Jurkat, Clone E6-1 (cell line): ENCODE measurements at places on chromosomes 12 and 14.

- no peak for DNase-seq
Measured at GRCh38 chr14:73500360-73500759, 9.6 kb downstream of the RIOX1 start.

GRCh38 chr12:131211340-131211938, 257.7 kb downstream of the ADGRD1 start:
- DNase-seq: no peak

DNA sequence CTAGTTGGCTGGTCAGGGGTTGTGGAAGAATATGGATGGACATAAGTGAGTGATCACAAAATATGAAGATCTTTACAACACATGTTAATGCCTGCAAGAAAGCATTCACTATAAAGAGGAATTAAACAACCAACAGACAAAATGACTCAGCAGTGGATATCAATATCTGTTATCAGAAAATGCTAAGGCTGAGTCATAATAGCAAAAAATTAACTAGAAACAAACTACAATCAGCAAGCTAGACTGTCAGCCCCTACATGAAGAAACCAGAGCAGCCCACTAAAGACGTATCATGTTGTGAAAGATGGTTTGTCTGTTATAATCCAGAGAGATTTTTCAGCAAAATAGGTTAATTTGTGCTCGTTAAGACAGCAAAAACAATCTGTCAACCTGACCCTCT, 472.9 kb downstream of the NELL2 start:
- no peak for DNase-seq

- no peak for DNase-seq
Measured at GRCh38 chr14:72808564-72808963, 85.3 kb downstream of the DPF3 start.

DNA sequence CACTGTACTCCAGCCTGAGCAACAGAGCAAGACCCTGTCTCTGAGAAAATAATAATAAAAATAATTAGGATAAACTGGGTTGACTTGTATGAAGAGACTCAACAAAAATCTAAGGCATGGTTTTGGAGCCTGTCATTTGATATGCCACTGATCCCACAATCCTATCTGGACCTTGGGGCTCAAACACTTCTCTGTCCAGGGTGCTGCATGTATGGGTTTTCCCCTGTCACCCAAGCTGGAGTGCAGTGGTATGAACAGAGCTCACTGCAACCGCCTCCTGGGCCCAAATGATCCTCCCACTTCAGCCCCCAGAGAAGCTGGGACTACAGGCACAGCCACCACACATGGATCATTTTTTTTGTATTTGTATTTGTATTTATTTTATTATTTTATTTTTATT, 5.3 kb upstream of the VSIG10 start:
- DNase-seq: no peak

GRCh38 chr12:75270157-75270556, 60.0 kb downstream of the CAPS2 start:
- no peak for DNase-seq

DNA sequence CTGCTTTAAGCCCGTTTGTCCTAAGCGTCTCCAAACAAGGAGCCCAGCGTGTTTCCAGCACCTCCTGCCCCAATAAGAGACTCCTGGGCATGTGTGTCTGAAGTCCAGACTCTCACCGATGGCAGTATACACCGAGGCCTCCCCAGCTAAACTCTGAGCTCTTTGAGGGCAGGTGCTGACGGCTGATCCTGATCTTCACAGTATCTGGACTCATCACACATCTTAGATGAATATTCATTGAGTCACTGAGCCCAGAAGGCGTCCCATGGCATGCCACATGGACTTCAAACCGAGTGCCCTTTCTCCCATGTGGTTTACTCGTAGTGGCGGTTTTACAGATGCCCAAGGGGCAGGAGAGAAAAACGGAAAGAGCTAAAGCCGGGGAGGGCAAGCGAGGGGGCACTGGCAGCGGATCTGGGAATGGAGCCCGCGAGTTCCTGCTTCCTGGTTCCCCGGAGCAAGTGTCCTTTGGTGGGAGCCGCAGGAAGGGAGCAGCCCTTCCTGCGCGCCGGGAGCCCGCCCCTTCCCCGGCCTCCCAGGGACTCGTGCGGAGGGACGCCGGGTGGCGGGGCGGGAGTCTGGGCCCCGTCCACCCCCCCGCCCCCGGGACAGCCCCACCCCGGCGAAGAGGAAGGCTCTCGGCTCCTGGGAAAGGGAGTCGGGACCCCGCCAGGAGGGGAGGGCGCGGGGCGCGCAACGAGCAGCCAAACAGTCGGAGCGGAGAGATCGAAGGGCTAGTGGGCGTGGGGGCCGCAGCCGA, 585 bp upstream of the TEAD4 start:
- DNase-seq: no peak

DNA sequence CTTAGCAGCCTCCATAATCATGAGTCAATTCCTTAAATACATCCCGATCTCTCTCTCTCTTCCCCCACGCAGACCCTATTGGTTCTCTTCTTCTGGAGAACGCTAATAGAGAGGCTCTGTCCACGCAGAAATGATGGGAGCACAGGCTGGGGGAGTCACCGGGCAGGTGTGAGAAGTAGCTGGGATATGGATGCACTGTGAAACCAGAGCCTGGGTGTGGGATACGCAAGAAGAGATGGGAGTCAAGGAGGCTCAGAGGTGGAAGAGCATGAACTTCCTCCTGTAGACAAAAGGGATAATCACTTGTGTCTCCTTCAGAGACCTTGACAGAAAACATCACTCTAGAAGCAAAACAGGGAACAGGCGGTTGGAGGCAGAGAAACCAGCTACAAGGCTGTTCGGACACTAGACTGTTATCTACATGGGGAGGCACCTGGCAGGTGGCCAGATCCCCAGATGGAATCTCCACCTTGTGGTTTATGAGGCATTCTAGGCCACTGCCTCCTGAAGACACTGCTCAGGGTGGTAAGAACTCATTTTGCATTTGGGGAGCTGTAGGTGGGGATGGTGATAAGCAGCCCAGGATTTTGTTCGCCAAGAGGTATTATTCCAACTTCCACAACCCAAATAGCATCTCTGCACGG, 7.2 kb upstream of the SELPLG start:
- DNase-seq: no peak

DNA sequence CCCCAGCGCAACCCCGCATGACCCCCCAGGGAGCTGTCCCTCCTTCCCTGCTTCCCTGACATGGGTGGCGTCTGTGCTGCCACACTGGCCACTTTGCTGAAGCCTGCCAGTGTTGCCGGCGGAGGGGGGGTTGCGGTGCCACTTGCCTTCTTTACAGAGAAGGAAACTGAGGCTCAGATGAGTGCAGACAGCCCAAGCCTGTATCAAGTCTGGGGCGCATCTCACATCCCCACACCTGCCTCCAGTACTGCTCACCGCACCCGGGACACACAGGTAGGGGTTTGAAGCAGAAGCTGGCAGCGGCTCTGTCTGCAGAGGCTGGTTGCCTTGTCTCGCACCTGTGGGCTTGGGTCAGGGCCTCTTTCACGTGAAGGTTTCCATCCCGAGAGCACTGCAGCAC, 104.7 kb upstream of the RTL1 start:
- no peak for DNase-seq

- no peak for DNase-seq
Measured at GRCh38 chr12:75969768-75970167, 61.8 kb downstream of the PHLDA1 start.

- no peak for DNase-seq
Measured at GRCh38 chr12:82176026-82176425, 182.2 kb downstream of the CCDC59 start.
